ENCODE measurements at places on chromosomes 11 and 22. TPM values are rescaled to one million over a fixed set of nuclear protein-coding genes. Genes with fewer than 3 reads are reported as not detected.

DNA sequence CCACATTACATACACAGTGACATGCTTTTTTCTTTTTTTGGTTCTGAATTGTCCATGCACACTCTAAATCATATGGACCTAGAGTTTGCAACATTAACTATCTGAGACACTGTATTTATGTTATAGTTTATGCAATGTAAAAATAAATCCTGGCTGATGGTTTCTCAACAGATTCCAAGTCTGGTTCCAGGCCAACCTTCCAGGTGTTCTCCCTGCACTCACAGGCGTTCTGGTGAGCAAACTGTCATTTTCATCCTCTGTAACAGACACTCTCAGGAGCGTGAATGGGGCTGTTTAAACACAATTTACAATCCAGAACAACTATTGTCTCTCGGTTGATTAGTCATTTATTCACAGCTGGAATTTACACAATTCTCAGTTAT is 36.5 kb upstream of the ANKK1 start:
- no peak for DNase-seq
- H3K27me3 ChIP-seq = no peaks in the 10 kb centered on the region

- H3K36me3 ChIP-seq = no peaks in the 10 kb centered on the region
- peaks cover 8% of the 10 kb centered on the region for H3K27me3 ChIP-seq
- DNase-seq = no peak
- no peaks in the 10 kb centered on the region for H3K4me1 ChIP-seq
- no peak overlapping the region for H3K4me3 ChIP-seq
- no peak overlapping the region for H3K27ac ChIP-seq
These were observed 12.3 kb upstream of the SYT7 start for GRCh38 chr11:61593151-61593550.

- no peaks in the 10 kb centered on the region for H3K4me1 ChIP-seq
- no peak overlapping the region for H3K4me3 ChIP-seq
- H3K27ac ChIP-seq = peak overlapping the region; percentile 71
- peak; percentile 74 for DNase-seq
- H3K36me3 ChIP-seq = no peaks in the 10 kb centered on the region
These were observed 123.6 kb downstream of the ABTB2 start for GRCh38 chr11:34234086-34234740.

- no peak for DNase-seq
- H3K4me3 ChIP-seq = no peak overlapping the region
- no peak overlapping the region for H3K27ac ChIP-seq
- H3K36me3 ChIP-seq = no peaks in the 10 kb centered on the region
- H3K4me1 ChIP-seq = no peaks in the 10 kb centered on the region
These were observed 11.3 kb upstream of the GRK3 start for GRCh38 chr22:25553131-25553530.

GRCh38 chr11:8581300-8581699 is 12.7 kb downstream of the STK33 start:
- H3K4me3 ChIP-seq = no peak overlapping the region
- no peak for DNase-seq
- no peak overlapping the region for H3K27ac ChIP-seq
- H3K4me1 ChIP-seq = no peaks in the 10 kb centered on the region

DNA sequence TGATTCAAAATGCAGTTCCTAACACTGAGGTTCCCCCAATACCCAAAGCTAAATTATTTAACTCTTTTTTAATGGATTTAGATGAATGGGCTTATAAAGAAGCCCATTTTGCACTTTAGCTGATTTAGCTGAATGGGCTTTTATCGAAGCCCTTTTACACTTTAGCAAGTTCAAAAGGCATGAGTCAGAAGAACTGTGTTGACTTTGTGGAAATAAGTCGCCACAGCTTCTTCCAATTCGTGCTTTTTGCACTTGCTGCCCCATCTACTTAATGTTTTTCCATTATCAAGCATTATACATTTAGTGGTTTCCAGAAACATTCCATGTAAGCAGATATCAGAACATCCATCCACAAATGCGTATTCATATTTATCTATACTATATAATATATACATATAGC is 20.5 kb upstream of the GRIA4 start:
- no peak overlapping the region for H3K4me3 ChIP-seq
- no peaks in the 10 kb centered on the region for H3K36me3 ChIP-seq
- DNase-seq = no peak
- H3K27ac ChIP-seq = no peak overlapping the region
- H3K4me1 ChIP-seq = no peaks in the 10 kb centered on the region
- H3K27me3 ChIP-seq = no peaks in the 10 kb centered on the region

The JRKL gene
- 7.6 TPM for total RNA-seq

GRCh38 chr11:88555829-88556202 is 218.3 kb upstream of the CTSC start:
- DNase-seq = no peak
- H3K27ac ChIP-seq = no peak overlapping the region
- H3K4me3 ChIP-seq = no peak overlapping the region
- H3K36me3 ChIP-seq = no peaks in the 10 kb centered on the region
- H3K4me1 ChIP-seq = no peaks in the 10 kb centered on the region

GRCh38 chr22:46914481-46914880 is 152.0 kb downstream of the TBC1D22A start:
- H3K27ac ChIP-seq = no peak overlapping the region
- peaks cover 27% of the 10 kb centered on the region for H3K36me3 ChIP-seq
- H3K4me3 ChIP-seq = no peak overlapping the region
- H3K27me3 ChIP-seq = no peaks in the 10 kb centered on the region
